Amniotic epithelial cell (primary cell): ENCODE measurements at places on chromosomes 2 and 18.

DNA sequence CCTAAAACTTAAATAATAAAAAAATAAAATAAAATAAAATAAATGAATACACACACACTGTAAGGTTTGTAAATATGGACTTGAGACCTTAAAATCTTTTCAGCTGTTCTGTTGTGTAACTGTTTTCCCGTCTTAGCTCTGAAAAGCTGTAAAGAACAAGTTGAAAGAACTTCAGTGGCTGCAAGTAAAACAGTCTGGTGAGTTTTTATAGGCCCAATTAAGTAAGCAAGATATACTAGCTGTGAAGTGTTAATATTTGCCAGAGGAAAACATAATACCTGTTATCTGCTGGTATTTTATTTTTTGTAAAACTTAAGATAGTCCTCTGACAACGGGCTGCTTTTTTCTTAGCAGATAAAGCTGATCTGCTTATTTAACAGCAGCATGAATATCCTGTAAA lies 176.9 kb upstream of the NRP2 start:
- DNase-seq, result no peak

DNA sequence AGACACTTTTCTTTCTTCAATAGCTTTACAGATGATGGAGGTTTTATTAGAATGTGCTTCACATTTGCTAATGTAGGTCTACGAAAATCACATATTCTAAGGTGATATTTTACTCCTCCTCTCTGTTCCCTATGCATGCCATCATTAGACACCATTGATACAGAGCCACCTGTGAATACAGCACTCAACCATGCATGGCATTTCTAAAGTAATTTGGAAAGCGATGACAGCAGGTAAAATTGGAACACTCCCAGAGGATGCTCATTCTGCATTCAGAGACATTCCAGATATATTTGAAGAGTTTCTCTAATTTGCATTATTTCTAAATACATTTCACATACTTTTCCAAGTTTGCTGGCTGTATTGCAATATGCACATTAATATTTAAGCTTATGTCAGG lies 65.3 kb upstream of the RIT2 start:
- no peak for DNase-seq

DNA sequence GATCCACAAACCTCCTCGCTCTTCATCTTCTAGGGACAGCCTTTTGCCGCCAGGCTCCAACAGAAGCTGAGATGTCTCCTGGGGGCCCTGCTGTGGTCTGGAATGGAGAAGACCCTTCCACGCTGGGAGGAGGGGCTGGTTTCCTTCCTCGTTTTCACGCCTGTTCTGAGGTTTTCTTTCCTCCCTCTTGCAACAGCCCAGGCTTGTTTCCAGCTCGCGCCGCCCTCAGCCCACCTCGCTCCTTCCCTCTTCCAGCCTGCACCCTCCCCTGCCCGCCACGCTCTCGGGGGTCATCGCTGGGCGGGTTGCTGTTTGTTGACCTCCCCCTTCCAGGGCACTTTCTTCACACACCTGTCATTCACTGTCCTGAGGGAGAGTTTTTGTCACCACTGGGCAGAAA lies 55.4 kb downstream of the VAPA start:
- no peak for DNase-seq

- no peak for DNase-seq
Measured at GRCh38 chr2:173696274-173696673, 268.9 kb downstream of the SP3 start.

DNA sequence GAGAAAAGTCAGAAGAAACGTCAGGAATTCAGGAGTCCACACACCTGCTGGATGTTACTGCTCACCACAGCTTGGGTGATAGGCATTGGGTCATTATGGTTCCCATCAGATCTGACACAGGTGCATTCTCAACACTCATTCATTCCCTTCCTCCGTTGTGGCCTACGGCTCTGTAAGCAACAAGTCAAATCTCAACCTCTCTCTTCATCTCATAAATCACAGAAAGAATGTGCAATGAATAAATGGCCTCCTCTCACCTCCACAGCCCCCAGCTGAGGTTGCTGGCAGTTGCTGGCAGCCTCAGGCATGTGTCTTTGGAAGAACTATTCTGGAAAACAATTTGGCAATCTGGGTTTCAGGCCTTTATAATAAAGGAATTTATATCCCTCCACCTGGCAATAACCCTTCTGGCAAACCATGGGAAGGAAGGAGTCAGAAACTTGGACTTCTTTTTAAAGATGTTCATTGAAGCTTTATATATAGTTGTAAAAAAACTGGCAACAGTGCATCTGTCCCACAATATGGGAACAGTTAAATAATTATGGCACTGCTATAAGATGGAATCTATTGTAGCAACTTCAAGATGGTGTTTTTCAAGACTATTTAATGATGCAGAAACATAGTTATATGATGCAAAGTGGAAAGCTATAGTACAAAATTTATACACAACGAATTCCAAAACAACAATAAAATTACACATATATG lies 175.4 kb downstream of the ANAPC1 start:
- DNase-seq, result no peak

- no peak for DNase-seq
Measured at GRCh38 chr2:228945710-228946109, 325.4 kb downstream of the PID1 start.

GRCh38 chr18:68847219-68847837 lies 49.4 kb downstream of the CCDC102B start:
- DNase-seq, result peak; percentile 50
